ENCODE measurements at places on chromosomes 12 and 14. TPM values are rescaled to one million over a fixed set of nuclear protein-coding genes. Genes with fewer than 3 reads are reported as not detected.

The GZMH gene
- not detected for polyA plus RNA-seq

The WDR20 gene
- 30.4 TPM for polyA plus RNA-seq

The ESRRB gene
- 9.4 TPM for polyA plus RNA-seq

The TTC9 gene
- polyA plus RNA-seq = 3.7 TPM

The ARF6 gene
- 89.1 TPM for polyA plus RNA-seq

The SIRT4 gene
- 4.2 TPM for polyA plus RNA-seq

The NRXN3 gene
- polyA plus RNA-seq = 5.9 TPM

The LTB4R2 gene
- 1.9 TPM for polyA plus RNA-seq

The AICDA gene
- polyA plus RNA-seq = 0.39 TPM

The SLC10A1 gene
- polyA plus RNA-seq = not detected

The NAV3 gene
- 10.5 TPM for polyA plus RNA-seq

The BATF gene
- not detected for polyA plus RNA-seq

The CFAP251 gene
- 11.7 TPM for polyA plus RNA-seq

The CAPS2 gene
- polyA plus RNA-seq = 6.9 TPM

The LBHD2 gene
- polyA plus RNA-seq = not detected

The HOXC10 gene
- polyA plus RNA-seq = 64.5 TPM

The IKBIP gene
- 24.5 TPM for polyA plus RNA-seq

The RHOJ gene
- polyA plus RNA-seq = 20.5 TPM

The CLEC14A gene
- 16.8 TPM for polyA plus RNA-seq

The PLEKHH1 gene
- polyA plus RNA-seq = 40.1 TPM
